ENCODE measurements at places on chromosomes 5 and 9. TPM values are rescaled to one million over a fixed set of nuclear protein-coding genes. Genes with fewer than 3 reads are reported as not detected.

GRCh38 chr9:16221822-16222547, 648.5 kb downstream of the BNC2 start:
- no peak for DNase-seq

DNA sequence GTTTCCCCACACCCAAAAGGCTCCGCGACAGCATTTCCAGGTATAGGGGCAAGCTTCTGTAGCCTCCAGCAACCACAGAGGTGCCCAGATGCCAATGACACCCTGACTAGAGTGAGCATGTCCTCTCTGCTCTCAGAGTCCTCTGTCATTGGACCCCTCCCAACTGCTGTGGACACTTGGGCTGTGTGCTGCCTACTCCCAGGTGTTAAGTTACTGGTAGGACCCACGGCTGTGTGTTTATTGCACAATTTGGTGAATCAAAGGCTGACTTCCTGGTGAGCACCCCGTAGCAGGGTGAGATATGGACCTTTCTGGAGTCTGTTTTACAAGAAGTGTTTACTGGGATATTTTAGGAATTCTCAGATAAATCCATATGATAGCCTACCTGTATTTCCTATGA, 36.0 kb downstream of the SH3GL2 start:
- DNase-seq: no peak

The C5orf58 gene
- 0.65 TPM for total RNA-seq

The COL5A1 gene
- 12.7 TPM for total RNA-seq

DNA sequence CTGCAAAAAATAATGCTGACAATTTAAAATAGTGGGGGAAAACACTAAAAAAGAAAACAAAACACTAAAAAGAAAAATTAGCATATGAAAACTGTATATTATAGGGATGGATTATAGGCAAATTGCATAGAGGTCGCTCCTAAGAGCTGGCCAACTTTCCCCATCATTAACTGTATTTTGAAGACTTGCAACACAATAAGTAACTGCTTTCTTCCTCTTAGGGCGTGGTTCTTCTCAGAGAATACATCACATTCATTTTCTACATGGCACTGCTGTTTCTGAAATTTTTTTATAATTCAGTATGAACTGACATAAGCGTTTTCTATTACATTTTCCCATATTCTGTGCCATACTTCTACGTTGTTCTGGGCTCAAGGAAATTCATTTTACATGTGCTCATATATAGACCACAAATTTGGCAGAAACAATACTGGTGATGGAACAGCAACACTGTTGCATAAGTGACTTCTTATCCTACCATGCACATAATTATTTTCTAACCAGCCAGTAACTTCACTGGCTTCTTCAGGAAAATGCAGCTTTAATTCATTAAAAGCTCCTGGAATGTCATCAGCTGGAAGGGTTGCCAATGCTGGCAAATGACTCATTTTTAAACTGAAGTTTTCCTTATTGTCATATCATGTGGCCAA, 171.2 kb upstream of the DMAC1 start:
- no peak for DNase-seq

DNA sequence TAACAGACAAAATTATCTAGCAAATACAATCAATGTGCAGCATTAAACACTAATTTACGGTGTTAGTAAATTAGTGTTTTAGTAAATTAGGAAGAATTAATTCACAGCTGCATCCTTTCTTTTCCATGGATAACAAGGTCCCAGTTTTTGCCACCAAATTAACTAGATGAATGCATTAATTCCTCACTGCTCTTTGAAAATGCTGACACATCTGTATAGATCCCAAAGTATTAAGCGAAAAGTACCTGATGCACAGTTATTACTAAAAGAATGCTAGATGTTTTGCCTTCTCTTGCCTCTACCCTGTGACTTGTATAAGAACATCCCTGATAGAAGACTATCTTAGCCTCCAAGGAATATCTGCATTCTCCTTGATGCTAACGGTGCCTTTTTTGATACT, 612.7 kb upstream of the DMAC1 start:
- no peak for DNase-seq

The DEPDC1B gene
- total RNA-seq: 0.27 TPM

The LCN10 gene
- 7.7 TPM for total RNA-seq

The NEUROG1 gene
- not detected for total RNA-seq

DNA sequence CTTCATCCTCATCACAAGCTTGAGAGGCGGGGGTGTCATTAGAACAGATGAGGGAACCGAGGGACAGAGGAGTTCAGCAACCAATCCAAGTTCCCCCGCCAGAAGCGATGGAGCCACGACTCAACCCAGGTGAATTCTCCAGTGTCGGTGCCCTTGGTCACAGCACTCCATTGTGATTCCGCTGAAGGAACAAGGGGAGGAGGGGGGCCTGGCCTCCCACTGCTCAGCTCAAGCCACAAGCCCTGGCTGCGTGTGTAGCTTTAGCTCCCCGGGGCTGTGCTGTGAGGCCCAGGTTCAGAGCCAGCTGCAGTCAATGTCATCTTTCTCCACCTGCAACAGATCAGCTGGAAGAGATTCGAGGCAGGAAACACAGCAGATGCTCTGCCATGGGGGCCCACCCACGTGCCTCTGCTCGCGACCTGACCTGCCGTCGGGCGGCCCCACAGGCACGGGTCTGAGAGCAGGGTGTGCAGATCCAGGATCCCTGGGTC, 72.6 kb downstream of the GTF3C4 start:
- DNase-seq: no peak

The PNPLA7 gene
- 12.2 TPM for total RNA-seq

The NTNG2 gene
- 1.8 TPM for total RNA-seq

The CTSL gene
- total RNA-seq: 142 TPM

The IFNB1 gene
- not detected for total RNA-seq

DNA sequence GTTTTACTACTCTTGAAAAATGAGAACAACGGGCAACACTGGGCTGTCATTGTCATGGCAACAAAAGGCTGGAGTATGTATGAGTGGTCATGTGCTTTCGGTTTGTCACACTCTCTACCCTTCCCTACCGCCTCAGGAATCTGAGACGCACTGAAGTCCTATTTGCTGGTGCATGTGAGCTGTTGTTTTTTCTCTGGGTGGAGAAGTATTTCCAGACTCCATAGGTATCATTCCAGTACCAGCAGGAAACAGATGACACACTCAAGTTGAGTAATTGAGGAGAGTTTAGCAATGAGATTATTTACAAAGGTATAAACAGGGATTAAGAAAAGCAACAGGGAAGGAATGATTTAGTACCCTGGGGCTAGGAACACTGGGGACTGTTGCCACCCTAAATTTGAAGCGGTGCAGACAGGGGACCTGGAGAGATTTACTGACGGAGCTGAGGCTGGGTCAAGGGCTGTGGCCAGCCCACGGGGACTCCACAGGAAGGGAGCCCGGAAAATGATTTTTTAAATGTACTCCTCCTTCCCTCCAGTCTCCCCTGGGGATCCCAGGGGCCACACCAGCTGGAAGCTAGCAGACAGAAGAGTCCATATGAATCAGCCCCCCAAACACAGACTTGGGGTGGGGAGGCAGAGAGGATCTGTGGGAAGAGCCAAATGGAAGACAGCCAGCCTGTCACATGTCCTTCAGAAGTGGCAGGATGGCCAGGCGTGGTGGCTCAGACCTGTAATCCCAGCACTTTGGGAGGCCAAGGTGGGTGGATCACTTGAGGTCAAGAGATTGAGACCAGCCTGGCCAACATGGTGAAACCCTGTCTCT, 13.2 kb upstream of the ZBTB43 start:
- no peak for DNase-seq

All from Right ventricle myocardium superior (tissue), 1 donor.